CD4-positive, alpha-beta memory T cell (primary cell): ENCODE measurements at places on chromosomes 2 and 18. TPM values are rescaled to one million over a fixed set of nuclear protein-coding genes. Genes with fewer than 3 reads are reported as not detected.

DNA sequence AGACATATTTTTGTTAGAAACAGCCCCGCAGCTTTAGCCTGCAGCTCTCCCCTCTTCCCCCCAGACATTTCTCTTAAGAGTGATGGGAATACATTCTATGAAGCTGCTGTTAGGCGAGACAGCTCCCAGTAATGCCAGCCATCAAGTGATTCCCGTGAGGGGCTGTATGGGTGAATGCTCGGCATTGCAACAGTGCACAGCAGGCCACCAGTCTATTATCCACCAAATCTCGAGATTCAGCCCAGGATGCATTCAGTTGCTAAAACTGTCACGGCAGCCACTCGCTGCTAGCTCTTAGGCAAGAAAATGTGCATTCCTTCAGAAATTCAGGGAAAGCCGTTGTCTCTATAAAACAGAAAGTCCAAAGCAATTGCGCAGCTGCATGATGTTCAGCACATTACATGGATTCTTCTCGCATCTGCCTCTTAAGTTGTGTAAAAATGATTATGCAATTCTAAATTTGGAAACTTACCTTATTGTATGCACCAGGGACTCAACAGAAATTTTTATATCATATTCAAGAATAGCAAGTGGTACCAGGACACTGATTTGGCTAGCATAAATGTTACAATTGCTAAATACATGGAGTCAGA lies 211.3 kb upstream of the ARL4C start:
- H3K27me3 ChIP-seq, result no peaks in the 10 kb centered on the region
- H3K4me1 ChIP-seq, result no peaks in the 10 kb centered on the region
- H3K4me3 ChIP-seq, result no peak overlapping the region
- no peak overlapping the region for H3K27ac ChIP-seq
- DNase-seq, result no peak
- H3K36me3 ChIP-seq, result no peaks in the 10 kb centered on the region

- no peak overlapping the region for H3K4me3 ChIP-seq
- peaks cover 14% of the 10 kb centered on the region for H3K36me3 ChIP-seq
- DNase-seq, result no peak
- H3K27me3 ChIP-seq, result no peaks in the 10 kb centered on the region
- no peaks in the 10 kb centered on the region for H3K4me1 ChIP-seq
- no peak overlapping the region for H3K27ac ChIP-seq
Measured at GRCh38 chr2:32780961-32781360, 153.1 kb downstream of the TTC27 start.

GRCh38 chr2:128746356-128746755 lies 427.7 kb upstream of the HS6ST1 start:
- H3K4me1 ChIP-seq, result no peaks in the 10 kb centered on the region
- no peak for DNase-seq
- H3K36me3 ChIP-seq, result no peaks in the 10 kb centered on the region
- no peak overlapping the region for H3K27ac ChIP-seq
- H3K27me3 ChIP-seq, result no peaks in the 10 kb centered on the region

GRCh38 chr2:236988690-236989624 lies 96.7 kb upstream of the COPS8 start:
- no peak overlapping the region for H3K4me3 ChIP-seq
- H3K36me3 ChIP-seq, result no peaks in the 10 kb centered on the region
- no peak overlapping the region for H3K27ac ChIP-seq
- no peaks in the 10 kb centered on the region for H3K4me1 ChIP-seq
- H3K27me3 ChIP-seq, result no peaks in the 10 kb centered on the region

DNA sequence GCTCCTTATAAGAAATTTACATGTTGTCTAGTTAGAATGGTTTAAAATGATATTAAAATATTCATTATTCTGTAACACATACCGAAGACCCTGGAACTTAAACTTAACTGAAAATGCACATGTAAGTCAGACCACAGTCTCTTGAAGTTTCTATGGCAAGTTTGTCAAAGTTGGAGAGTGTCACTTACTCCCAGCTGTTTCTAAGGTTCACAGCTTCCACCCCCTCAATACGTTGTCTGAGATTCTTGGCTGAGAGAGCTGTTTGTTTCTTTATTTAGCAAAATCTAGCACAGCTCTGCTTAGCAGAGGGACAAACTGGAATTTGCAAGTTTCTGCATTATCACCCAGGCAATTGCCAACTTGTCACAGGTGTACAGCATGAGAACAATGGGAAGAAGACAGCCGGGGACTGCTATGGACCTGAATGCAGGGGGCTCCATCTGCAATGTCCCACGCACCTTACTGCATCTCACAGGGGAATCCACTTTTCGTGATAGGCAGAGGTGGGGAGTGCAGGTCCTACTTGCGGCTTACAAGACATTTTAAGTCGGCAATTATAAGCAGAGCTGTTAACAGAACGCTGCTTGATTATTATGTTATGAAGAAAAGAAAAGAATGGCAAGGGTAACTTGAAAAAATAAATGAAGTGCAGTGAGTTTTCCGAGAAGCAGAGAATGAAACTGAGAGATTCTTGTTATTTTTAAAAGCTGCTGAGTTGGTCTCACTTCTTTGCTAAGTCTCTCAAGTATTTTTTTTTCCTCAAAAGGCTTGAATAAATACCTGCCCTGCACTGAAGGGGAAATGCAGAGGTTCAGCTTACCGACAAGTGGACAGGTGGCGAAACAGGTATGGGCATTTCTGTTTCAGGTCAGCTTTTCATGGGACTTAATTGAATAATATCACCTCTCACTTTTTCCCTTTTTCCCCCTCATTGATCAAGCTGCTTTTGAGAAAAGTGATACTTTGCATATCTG lies 1072.1 kb upstream of the FANCL start:
- no peaks in the 10 kb centered on the region for H3K27me3 ChIP-seq
- H3K27ac ChIP-seq, result no peak overlapping the region
- no peaks in the 10 kb centered on the region for H3K4me1 ChIP-seq
- H3K36me3 ChIP-seq, result no peaks in the 10 kb centered on the region

GRCh38 chr18:23827681-23828080 lies 138.4 kb downstream of the LAMA3 start:
- no peaks in the 10 kb centered on the region for H3K27me3 ChIP-seq
- H3K4me3 ChIP-seq, result no peak overlapping the region
- H3K27ac ChIP-seq, result no peak overlapping the region
- DNase-seq, result no peak

DNA sequence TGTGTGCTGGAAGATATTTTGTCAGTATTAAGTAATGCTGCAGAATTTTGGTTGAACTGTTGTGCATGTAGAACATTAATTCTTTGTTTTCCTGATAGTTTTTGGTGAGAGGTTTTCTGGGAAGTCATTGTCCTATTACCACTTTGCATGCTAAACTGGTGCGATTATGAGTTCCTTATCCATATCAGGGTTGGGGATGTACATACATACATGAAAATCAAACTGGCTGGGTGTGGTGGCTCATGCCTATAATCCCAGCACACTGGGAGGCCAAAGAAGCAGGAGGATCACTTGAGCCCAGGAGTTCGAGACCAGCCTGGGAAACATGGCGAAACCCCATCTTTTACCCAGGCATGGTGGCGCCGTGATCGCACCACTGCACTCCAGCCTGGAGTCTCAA lies 34.6 kb downstream of the ASAP2 start:
- no peak overlapping the region for H3K4me3 ChIP-seq
- H3K4me1 ChIP-seq, result no peaks in the 10 kb centered on the region

- no peak for DNase-seq
- peaks cover 20% of the 10 kb centered on the region for H3K4me1 ChIP-seq
- no peak overlapping the region for H3K4me3 ChIP-seq
- H3K27me3 ChIP-seq, result peaks cover 28% of the 10 kb centered on the region
Measured at GRCh38 chr2:37377187-37377532, 32.7 kb downstream of the QPCT start.

DNA sequence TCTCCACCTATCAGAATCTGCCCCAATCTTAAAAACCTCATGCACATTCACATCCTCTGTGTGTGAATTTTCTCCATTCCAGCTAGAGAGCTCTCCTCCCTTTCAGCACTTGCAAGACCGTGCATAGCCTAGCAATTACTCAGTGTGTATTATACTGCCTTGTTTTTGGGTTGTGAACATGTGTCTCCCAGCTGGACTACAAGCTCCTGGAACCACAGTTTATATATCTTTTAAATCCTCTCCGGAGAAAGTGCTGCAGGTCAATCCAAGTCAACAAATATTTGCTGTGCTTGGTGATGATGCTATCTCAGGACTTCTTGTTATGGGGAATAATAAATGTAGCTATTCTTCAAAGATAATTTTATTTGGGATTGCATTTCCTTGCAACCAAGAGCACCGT lies 58.2 kb upstream of the MEX3C start:
- no peak overlapping the region for H3K27ac ChIP-seq
- H3K4me1 ChIP-seq, result no peaks in the 10 kb centered on the region
- no peaks in the 10 kb centered on the region for H3K36me3 ChIP-seq
- DNase-seq, result no peak

- no peaks in the 10 kb centered on the region for H3K27me3 ChIP-seq
- H3K27ac ChIP-seq, result no peak overlapping the region
Measured at GRCh38 chr2:157217409-157217808, 40.1 kb upstream of the GALNT5 start.

GRCh38 chr2:129780316-129781270 lies 198.9 kb upstream of the RAB6C start:
- no peaks in the 10 kb centered on the region for H3K27me3 ChIP-seq
- no peaks in the 10 kb centered on the region for H3K4me1 ChIP-seq
- no peak overlapping the region for H3K4me3 ChIP-seq

DNA sequence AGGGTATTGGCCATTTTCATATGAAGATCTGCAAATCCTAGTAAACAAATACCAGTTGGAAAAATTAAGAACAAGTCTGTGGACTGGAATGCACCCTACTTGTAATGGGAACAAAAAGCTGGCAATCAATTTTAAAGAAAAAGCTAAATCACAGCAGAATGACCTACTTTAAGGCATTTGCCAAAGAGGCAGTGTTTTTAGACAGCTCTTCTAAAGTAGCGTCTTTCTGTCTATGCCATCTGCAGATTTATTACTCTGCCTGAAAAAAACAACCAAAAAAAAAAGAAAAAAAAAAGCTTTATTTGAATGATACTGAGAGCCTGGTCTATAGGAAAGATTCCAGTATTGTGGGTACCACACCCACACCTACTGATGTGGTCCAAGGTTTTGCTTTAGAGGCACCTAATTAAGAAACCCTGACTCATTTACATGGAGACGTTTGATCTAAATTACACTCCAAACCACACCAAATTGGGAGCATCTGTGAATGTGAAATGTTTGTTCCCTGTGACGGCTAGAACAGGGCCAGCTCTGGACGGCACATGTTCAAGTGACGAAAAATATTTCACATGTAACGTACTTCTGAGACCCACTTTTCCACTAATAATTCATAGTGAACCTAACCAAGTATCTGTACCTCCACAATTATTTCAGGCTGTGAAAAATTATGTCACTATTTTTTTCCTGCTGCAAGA lies 597.1 kb downstream of the ARHGAP15 start:
- H3K27me3 ChIP-seq, result no peaks in the 10 kb centered on the region
- H3K4me3 ChIP-seq, result no peak overlapping the region
- H3K27ac ChIP-seq, result no peak overlapping the region
- no peak for DNase-seq

DNA sequence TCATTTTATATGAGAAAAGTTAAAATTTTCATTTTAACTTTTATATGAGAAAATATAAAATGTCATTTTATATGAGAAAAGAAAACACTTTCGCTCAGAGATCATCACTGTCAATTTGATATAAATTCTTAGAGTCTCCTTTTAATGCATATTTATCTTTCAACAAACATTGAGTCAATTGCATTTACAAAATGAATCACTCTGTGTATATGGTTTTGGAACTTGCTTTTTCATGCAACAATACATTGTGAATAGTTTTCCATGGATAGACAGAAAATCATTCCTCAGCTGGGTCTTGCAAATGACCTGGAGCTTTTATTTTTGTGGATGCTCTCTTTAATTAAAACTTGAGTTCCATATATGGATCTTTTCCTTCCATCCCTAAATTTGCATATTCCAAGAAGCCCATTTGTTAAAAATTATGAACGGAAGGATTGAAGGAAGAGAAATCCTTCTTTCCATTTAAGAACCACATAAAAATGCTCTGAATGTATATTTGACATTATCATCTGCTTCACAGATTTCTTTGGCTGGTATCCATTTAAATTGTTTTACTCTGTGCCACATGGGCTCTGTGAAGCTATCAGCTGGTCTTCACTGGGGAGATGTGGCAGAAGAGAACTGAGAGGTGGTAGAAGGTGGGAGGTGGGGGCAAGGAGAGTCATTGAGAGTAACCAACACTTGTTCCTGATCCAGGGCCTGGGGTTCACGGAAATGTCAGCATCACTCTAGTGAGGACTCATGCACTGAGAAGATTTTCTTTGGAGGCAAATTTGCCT lies 104.1 kb downstream of the QPCT start:
- no peaks in the 10 kb centered on the region for H3K27me3 ChIP-seq
- DNase-seq, result no peak
- no peaks in the 10 kb centered on the region for H3K36me3 ChIP-seq
- no peak overlapping the region for H3K27ac ChIP-seq

DNA sequence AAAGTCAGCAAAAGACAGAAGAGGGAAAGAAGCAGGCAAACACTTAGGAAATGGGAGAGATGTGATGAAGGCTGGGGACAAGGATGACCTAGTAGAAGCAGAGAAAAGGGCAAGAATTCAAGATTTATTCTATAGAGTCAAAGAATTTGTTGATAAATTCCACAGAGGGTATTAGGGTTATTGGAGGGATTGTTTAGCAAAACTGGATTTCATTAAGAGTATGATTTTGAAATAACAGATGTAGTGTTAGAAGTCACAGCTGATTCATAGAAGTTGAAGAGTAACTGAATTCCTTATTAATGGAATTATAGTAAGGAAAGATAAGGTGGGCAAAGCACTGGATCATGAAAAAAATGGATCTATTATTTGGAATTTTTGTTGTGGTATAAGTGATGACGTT lies 48.6 kb downstream of the CEP192 start:
- no peak overlapping the region for H3K4me3 ChIP-seq
- no peak for DNase-seq
- H3K27ac ChIP-seq, result no peak overlapping the region
- no peaks in the 10 kb centered on the region for H3K27me3 ChIP-seq
- H3K4me1 ChIP-seq, result no peaks in the 10 kb centered on the region

GRCh38 chr18:12048010-12048826 lies 45.4 kb upstream of the ANKRD62 start:
- no peak for DNase-seq
- no peaks in the 10 kb centered on the region for H3K36me3 ChIP-seq
- H3K27ac ChIP-seq, result no peak overlapping the region
- no peaks in the 10 kb centered on the region for H3K27me3 ChIP-seq

GRCh38 chr2:168997794-168998193 lies 33.3 kb downstream of the ABCB11 start:
- no peaks in the 10 kb centered on the region for H3K27me3 ChIP-seq
- no peaks in the 10 kb centered on the region for H3K36me3 ChIP-seq
- H3K27ac ChIP-seq, result no peak overlapping the region
- no peak overlapping the region for H3K4me3 ChIP-seq

CYRIA gene
- 0.11 TPM for total RNA-seq

CGREF1 gene
- total RNA-seq, result 0.47 TPM

CCDC74B gene
- total RNA-seq, result 0.30 TPM

KCNS3 gene
- not detected for total RNA-seq

CHST10 gene
- 1.7 TPM for total RNA-seq
